ENCODE measurements at places on chromosomes 6 and 20.

DNA sequence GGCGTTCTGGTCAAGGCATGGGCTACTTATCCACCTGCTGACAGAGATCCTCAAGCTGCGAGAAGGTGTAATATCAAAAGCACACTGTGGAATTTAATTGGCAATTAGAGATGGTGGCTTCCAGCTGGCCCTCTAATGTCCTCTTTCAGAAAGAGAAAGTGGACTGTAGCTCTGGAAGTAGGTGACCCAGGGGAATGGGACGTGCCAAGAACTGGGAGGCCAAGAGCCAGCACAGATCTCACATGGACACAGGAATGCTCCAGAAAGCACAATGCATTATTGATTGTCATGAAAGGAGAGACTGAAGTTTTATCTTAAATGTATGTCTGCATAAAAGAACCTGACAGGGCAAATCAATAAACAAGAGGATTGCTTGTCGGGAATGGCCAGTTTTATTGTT is 198.6 kb upstream of the CDH4 start:
- no peak for DNase-seq

DNA sequence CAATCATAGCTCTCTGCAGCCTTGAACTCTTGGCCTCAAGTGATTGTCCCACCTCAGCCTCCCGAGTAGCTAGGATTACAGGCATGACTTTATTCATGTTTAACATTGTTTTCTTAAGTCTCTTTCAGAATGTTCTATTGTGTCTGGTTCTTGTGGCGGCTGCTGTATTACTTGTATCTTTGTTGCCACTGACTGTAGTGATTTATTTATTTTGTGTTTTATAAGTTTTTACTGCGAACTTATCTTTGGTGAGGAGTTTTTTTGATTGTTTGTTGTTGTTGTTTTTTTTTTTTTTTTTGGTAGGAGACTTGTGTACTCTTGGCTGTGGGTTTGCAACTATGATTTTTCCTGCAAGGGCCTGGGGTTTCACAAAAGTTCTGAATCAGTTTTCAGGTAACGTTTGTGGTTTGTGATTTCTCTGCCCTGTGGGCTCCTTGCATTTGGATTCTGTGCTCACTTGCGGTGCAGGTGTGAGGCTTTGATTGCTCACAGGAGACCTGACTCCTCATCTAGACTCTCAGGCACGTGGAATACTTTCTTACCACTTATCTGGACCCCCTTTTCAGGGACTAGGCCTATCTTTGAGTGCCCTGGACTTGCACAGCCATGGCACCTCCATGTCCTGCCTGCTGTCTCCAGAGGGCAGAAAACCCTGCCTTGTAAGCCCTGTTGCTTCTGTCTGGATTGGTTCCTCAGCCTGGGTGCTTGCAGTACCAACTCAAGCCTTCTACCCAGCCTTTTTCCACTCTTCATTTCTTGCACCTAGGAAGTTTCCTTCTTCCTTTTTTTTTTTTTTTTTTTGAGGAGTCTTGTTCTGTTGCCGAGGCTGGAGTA is 25.2 kb downstream of the KIF25 start:
- no peak for DNase-seq

- no peak for DNase-seq
Observed at GRCh38 chr20:5215672-5216304, 89.0 kb downstream of the CDS2 start.

GRCh38 chr20:37506152-37506725 is 14.8 kb upstream of the NNAT start:
- DNase-seq = no peak

DNA sequence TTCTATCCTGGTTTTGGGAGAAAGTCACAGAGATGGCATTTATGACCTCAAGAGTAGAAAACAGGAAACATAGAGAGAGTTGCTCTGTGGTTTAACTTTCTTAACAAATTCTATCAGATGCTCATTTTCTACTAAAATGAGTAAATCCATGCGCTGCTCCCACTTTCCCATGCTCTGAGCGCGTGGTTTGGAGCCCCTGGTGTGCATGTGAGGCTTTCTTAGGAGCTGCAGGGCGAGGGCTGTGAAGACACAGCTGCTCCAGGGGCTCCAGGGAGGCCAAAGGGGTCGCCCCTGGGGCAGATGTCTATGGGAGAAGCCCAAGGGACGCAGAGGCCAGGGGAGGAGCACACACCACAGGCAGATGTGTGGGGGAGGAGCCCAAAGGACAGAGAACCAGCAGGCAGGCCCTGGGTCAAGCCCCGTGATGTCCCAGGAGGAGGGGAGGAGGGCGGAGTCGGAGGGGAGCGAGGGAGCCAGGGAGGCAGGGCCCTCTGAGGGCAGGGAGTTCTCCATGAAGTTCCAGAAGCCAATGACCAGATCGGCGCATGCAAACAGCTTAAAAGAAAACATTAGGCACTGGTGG is 122.9 kb downstream of the IRF4 start:
- no peak for DNase-seq

DNA sequence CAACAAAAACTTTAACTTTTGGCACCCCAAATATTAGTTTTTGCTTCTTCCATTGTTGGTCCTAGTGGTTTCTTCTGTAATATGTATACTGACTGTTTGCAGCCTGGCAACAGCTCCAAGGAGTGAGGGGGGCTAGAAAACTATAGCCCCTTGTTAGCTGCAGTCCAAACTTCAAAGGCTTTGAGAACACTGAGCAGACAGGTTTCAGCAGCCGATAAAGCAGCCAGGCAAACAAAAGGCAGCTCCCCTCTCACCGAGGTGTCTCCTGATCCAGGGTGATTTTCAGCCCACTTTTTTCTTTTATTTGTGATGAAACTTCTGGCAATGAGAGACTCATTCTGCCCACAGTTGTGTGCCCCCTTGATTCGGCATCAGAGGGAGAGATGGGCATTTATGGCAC is 80.7 kb downstream of the OLIG3 start:
- no peak for DNase-seq

- no peak for DNase-seq
Observed at GRCh38 chr20:58585753-58586540, 65.1 kb upstream of the STX16 start.

DNA sequence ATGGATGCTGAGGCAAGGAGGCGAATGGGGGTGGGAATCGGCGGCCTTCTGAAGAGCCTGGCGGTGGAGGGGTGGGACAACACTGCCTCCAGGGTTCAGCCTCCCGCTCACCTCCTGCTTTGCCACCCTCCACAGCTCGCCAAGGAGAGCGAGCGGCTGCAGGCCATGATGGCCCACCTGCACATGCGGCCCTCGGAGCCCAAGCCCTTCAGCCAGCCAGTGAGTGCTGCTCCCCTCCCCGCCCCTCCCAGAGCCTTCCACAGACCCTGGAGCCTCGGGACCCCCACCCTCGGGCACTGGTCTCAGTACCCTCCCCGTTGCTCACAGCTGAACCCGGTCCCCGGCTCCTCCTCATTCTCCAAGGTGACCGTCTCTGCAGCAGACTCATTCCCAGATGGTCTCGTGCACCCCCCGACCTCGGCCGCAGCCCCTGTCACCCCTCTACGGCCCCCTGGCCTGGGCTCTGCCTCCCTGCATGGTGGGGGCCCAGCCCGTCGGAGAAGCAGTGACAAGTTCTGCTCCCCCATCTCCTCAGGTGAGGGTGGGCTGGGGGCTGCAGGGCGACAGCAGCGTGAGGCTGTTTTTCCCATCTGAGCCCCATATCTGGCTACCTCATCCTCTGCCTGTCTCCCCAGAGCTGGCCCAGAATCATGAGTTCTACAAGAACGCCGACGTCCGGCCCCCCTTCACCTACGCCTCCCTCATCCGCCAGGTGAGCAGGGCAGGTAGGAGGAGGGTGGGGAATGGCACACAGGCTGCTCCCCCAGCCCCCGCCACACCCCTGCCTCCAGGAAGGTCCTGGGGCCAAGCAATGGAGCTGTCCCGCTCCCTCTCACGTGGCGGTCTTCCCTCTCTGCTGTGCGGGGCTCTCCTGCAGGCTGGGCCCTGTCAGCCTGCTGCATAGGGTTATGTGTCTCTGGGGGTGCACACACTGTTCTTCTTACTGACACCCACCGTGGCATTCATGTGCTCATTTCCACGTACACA is 43.7 kb downstream of the FOXP4 start:
- no peak for DNase-seq

DNA sequence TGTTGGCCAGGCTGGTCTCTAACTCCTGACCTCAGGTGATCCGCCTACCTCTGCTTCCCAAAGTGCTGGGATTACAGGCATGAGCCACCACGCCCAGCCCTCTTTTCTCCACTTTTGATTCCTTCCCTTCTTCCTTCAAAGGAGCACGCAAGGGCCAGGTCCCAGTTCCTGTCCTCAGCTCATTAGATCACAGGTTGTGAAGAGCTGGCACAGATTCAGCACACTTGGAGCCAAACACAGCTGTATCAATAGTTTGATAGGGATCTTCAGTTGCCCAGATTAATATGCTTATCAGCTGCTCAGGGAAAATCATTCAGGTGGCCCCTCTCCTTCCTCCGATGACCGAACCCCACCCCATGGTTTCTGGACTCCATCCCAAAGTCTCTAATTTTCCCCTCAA is 14.4 kb upstream of the SLC22A23 start:
- no peak for DNase-seq

- no peak for DNase-seq
Observed at GRCh38 chr6:110756817-110757216, 58.5 kb downstream of the CDK19 start.

DNA sequence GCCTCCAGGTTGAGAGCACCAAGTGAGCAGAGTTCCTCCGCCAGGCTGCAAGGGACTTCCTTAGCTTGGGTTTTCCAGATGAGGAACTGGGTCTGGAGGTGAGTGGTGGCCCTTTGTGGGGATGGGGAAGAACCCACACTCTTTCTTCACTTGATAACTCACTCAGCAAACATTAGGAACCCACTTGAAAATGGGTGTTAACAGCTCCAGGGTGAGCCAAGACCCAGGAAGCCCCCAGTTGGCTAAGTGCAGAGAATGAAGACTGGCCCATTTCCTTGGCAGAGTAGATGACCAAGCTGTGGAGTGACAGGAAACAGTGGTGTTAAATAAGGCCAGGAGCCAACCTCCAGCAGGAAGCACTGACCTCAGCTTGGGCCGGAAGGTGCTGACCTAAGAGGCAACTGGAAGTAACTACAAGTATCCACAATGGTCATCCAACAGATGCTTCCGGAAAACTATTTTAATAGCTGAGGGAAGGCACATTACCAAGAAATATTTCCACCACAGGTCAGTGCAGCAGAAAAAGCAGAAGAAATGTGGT is 22.7 kb downstream of the MRPL14 start:
- DNase-seq = no peak

DNA sequence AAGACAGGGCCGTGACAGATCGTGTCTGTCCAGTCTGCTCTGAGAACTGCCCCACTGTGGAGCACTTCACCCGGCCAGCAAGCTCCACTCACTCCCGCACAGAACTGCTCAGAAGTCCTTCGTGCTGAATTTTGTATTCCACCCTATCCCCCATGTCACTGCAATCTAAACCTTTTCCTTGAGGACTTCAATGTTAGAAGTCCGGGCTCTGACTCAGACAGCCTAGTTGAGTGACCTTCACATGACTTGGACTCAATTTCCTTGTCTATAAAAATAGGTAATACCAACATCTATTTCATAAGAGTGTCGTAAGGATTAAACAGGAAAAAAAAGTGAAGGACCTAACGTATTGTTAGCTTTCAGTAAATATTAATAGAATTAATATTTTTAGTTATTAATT is 161.6 kb downstream of the QRSL1 start:
- DNase-seq = no peak

DNA sequence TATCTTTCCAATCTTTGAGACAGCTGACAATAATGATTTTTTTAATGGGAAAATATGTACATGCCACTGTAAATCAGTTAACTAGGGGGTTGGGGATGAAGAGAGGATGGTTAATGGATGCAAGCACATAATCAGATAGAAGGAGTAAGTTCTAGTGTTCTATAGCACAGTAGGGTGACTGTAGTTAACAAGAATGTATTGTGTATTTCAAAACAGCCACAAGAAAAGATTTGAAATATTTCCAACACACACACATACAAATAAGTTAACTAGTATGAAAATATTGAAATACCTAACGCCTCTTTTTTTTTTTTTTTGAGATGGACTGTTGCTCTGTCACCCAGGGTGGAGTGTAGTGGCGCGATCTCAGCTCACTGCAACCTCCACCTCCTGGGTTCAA is 153.4 kb upstream of the SALL4 start:
- peak; percentile 46 for DNase-seq

DNA sequence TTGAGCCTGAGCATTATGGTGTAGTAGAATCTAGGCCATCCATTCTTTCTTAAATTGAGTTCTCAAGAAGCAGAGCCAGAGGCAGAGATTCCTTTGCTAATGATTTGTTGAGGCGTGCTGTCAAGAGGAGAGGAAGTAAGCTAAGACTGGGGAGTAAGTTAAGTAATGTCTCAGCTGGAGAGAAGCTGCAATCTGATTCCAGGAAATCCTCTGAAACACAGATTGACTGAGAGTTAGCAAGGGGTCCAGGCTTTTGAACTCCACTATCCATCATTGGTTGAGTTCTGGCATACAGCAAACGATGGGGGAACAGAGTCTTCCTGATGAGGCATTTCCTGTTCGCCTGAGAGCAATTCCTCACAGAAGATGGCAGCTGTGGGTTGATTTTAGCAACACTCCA is 207.4 kb upstream of the RAB32 start:
- peak; percentile 40 for DNase-seq

DNA sequence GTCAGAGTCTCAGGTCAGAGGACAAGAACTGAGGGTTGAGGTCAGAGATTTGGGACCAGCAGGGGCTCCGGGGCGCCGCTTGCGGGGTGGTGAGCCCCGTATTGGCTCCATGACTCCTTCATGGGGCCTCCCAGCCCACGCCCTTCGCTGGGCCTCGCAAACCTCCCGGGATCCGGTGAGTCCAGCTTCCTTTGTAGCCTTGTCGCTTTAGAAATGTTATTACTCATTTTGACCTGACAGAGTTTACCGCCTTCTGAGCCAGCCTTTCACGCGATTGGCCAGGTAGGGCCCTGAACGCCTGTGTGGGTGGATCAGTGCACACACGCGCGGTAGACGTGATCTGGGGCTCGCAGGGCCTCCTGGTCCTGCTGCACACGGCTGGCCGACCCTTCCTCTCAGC is 181.1 kb downstream of the ERMARD start:
- DNase-seq = no peak

DNA sequence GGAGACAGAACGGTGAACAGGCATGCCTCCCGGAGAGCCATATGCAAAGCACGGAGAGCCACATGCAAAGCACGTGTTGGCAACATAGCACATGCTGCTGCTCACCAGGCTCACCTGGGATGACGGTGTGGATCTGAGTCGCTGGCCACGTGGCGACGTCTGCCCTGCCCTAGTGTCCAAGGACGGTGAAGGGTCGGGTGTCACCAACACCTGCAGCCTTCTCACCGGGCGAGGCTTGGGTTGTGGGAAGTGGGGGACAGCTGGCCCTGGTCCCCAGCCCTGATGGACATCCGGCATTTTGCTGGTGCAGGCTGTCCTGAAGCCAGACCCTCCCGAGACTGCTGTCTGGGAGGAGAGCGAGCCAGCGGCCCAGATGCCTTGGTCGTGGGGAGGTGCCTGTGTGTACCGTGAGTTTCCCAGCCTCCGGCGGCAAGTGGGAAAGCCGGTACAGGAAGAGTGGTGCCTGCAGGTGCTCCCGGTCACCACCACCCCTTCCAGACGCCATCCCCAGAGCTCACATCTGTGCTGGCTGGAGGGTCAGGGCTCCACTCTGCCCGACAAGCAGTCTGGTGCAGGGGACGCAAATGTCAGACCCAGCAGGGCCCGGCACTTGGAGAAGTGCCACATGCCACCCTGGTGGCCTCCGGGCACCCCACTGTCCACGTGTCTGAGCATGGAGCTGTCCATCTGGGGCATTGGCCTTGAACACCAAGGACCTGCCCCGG is 5.9 kb upstream of the ADRM1 start:
- DNase-seq = no peak

- DNase-seq = no peak
Observed at GRCh38 chr20:38730167-38730988, 6.1 kb downstream of the SLC32A1 start.

GRCh38 chr20:36784900-36785299 is 11.3 kb upstream of the DSN1 start:
- DNase-seq = no peak

Measured in astrocyte of the spinal cord (primary cell).